ENCODE measurements at places on chromosomes 6 and 20. TPM values are rescaled to one million over a fixed set of nuclear protein-coding genes. Genes with fewer than 3 reads are reported as not detected.

The AURKA gene
- 82.0 TPM for polyA plus RNA-seq

The GLP1R gene
- 0.42 TPM for polyA plus RNA-seq

The SLC17A1 gene
- polyA plus RNA-seq, result not detected

The RIMS4 gene
- polyA plus RNA-seq, result 3.5 TPM

The LY6G6D gene
- polyA plus RNA-seq, result not detected

The GINS1 gene
- 31.7 TPM for polyA plus RNA-seq

The ME1 gene
- 6.7 TPM for polyA plus RNA-seq

The TOMM6 gene
- polyA plus RNA-seq, result 372 TPM

The TNF gene
- 0.11 TPM for polyA plus RNA-seq

The ARFGEF3 gene
- 5.8 TPM for polyA plus RNA-seq

The ELOVL2 gene
- 1.2 TPM for polyA plus RNA-seq

The PRPH2 gene
- polyA plus RNA-seq, result 0.21 TPM

The CFAP61 gene
- polyA plus RNA-seq, result not detected

The MCCD1 gene
- not detected for polyA plus RNA-seq

The PDYN gene
- 0.21 TPM for polyA plus RNA-seq

The RIN2 gene
- 0.35 TPM for polyA plus RNA-seq

The PNPLA1 gene
- polyA plus RNA-seq, result not detected

The NOTCH4 gene
- 2.7 TPM for polyA plus RNA-seq

The SCRT2 gene
- polyA plus RNA-seq, result not detected

The NMBR gene
- polyA plus RNA-seq, result not detected
